ENCODE measurements at places on chromosomes 1 and 21.

GRCh38 chr21:40803101-40803500 is 43.9 kb downstream of the DSCAM start:
- no peak for DNase-seq

DNA sequence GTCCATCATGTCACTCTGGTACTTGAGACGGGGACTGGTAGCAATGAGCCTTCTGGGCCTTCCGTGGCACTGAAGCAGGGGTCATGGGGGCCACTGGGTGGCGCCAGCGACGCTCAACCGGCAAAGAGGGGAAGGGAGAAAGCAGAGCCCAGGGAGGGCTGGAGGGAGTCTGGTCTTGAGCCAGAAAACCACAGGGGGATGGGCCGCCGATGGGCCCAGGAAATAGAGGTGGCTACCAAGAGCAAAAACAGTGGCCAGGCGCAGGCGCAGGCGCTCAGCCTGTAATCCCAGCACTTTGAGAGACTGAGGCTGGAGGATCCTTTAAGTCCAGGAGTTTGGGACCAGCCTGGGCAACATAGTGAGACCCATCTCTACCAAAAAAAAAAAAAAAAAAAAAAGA is 21.8 kb downstream of the EXOC8 start:
- peak; percentile 26 for DNase-seq

GRCh38 chr1:57060451-57060850 is 94.6 kb upstream of the C8B start:
- no peak for DNase-seq

- DNase-seq = no peak
These were observed 5.8 kb upstream of the LMNA start for GRCh38 chr1:156108664-156109241.

- no peak for DNase-seq
These were observed 128.2 kb downstream of the PPIAL4G start for GRCh38 chr1:148354913-148355308.

DNA sequence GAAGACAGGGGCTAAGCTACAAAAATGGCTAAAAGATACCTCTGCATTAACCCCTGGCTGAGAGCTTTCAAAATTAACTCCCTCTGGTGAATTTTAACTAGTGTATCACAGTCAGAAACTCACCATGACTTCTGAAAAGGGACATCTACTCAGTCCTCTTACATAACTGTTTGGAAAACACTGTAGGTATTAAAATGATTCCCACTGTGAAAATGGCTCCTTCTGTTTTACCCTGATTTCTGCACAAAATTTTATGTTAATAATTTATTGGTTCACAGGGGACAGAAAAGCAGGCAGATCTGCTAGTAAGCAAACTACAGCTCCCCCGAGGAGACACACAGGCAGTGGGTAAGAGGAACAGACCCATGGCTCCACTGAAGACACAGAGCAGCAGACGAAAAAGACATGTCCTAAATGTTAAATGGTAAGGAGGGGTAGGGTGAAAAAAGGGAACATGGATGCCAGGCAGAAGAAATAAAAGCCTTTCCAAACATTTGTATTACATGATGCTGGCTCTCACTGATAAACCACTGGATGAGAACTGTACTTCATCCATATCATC is 111.7 kb downstream of the SLC45A1 start:
- no peak for DNase-seq

GRCh38 chr1:21966247-21967000 is 10.4 kb upstream of the CELA3B start:
- DNase-seq = peak; percentile 69

All from AG08395 (cell line).